ENCODE measurements at places on chromosomes 16 and 17.

GRCh38 chr16:23842137-23842600 is 6.4 kb downstream of the PRKCB start:
- DNase-seq = no peak

- peak; percentile 74 for DNase-seq
These were observed 14.0 kb upstream of the ELAC2 start for GRCh38 chr17:13031718-13032350.

- no peak for DNase-seq
These were observed 75.0 kb downstream of the RAP1GAP2 start for GRCh38 chr17:2871205-2871604.

DNA sequence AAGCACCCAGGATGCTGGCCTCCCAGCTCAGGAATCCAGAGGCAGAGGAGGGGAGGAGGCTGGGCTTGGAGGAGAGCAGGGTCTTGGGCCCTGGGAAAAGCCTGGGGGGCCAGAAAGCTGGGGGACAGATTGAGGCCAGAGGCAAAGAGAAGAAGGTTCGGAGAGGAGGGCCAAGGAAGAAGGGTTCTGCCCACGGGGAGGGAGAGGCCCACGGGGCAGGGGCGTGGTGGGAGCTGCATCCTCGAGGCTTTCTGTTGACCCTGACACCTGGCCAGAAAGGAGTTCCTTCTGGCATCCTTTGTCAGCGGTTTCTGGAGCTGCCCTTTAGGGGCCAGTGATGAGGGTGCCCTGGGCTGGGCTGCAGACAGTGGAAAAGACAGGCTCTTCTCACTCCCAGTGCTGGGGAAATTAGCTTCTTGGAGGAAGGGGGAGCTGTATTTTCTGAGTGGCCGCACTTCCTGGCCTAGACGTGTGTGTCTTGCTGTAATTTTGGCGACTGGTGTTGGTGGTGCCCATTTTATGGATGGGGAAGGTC is 308.7 kb downstream of the SEC14L1 start:
- DNase-seq = peak; percentile 54

GRCh38 chr16:47861999-47862398 is 293.8 kb downstream of the ABCC12 start:
- DNase-seq = no peak

DNA sequence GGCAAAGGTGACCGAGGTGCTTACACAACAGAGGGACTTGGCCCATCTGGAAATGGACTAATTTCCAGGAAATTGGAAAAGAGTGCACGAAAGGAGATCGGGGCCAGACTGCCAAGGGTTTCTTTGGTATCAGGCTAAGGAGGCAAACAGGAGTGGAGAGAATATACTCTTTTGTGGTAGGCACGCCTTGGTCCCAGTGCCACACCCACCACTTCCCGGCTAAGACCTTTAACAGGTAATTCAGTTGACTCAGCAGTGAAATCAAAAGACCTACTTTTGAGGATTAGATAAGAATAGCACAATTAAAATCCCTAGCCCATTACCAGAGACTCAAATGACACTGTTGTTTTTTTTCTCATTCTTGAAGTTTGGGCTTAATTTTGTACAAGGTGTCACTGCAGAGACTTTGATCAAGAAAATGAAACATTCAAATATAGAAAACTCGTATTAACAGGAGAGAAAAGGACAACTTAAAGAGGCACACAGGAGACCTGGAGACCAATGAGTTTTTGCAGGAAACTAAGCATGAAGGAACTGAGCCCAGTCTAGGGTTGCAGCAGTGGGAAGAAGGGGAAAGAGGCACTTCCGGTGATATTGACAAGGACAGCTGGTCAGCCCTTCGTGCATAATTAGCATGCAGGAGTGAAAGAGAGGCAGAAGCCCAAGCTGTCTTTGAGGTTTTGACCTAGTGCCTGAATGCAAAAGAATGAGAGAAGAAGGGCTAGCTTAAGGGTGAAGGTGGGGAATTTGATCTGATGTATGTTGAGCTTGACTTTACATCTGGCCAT is 265.5 kb upstream of the CCL2 start:
- no peak for DNase-seq

- no peak for DNase-seq
These were observed 112.2 kb downstream of the CMIP start for GRCh38 chr16:81556715-81557284.

GRCh38 chr17:65283704-65284103 is 146.5 kb downstream of the RGS9 start:
- DNase-seq = no peak

DNA sequence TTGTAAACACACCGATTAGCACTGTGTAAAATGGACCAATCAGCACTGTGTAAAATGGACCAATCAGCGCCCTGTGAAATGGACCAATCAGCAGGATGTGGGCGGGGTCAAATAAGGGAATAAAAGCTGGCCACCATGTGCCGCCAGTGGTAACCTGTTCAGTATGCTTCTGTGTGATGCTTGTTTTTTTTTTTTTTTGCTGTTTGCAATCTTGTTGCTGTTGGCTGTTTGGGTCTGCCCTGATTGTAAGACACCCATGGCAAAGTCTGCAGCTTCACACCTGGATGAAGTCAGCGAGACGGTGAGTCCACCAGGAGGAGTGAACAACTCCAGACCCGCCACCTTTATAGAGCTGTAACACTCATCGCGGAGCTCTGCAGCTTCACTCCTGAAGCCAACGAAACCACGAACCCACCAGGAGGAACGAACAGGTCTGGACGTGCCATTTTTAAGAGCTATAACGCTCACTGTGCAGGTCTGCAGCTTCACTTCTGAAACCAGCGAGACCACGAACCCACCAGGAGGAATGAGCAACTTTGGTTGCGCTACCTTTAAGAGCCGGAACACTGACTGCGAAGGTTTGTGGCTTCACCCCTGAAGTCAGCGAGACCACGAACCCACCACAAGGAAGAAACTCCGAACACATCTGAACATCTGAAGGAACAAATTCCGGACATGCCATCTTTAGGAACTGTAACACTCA is 85.0 kb upstream of the MED9 start:
- peak; percentile 43 for DNase-seq

- no peak for DNase-seq
These were observed 65.9 kb upstream of the TNRC6C start for GRCh38 chr17:77892469-77893143.

GRCh38 chr16:85974428-85975375 is 75.7 kb downstream of the IRF8 start:
- no peak for DNase-seq

DNA sequence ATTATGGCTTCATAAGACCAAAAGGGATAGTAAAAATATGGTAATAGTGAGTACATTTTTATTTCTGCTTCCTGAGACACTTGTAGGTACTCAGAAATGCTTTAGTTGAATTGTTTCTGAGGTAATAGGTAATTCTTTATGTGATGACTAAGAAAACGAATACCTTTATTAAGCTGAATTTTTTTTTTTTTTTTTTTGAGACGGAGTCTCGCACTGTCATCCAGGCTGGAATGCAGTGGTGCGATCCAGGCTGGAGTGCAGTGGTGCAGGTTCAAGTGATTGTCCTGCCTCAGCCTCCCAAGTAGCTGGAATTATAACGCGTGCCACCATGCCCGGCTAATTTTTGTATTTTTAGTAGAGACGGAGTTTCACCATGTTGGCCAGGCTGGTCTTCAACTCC is 1.9 kb downstream of the RAD51C start:
- DNase-seq = no peak

- DNase-seq = no peak
These were observed 24.1 kb upstream of the SCNN1B start for GRCh38 chr16:23278031-23278430.

DNA sequence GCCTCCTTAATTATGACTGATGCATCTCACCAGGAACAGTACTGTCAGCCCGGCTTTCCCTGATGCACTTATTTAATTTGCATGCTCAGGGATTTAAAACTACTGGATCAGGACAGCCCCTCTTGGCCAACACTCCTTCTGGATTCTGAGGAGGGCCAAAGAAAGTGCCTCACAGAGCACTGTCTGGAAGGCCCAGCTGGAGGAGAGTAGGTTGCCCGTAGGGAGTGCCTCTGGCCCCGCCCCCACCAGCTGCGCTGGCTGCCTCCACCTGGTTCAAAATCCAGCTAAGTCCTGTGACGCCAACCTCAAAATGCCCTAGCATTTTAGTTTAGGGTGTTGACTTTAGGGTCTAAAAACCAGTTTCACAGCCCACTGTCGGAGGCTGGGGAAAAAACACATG is 49.4 kb upstream of the SREBF1 start:
- peak; percentile 35 for DNase-seq

DNA sequence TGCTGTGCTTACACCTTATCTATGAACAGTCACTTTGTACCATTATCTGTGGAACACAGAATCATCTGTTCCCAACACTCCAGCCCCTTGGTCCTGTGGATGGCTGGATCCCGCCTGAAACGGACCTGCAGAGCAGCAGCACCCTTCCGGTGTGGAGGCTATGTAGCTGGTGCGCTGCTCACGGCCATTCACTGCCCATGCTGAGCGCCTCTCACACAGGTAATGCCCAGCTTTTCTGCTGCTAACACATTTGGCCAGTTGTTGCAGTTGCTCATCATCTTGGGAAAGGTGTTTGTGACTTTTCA is 11.4 kb upstream of the PLK1 start:
- no peak for DNase-seq

DNA sequence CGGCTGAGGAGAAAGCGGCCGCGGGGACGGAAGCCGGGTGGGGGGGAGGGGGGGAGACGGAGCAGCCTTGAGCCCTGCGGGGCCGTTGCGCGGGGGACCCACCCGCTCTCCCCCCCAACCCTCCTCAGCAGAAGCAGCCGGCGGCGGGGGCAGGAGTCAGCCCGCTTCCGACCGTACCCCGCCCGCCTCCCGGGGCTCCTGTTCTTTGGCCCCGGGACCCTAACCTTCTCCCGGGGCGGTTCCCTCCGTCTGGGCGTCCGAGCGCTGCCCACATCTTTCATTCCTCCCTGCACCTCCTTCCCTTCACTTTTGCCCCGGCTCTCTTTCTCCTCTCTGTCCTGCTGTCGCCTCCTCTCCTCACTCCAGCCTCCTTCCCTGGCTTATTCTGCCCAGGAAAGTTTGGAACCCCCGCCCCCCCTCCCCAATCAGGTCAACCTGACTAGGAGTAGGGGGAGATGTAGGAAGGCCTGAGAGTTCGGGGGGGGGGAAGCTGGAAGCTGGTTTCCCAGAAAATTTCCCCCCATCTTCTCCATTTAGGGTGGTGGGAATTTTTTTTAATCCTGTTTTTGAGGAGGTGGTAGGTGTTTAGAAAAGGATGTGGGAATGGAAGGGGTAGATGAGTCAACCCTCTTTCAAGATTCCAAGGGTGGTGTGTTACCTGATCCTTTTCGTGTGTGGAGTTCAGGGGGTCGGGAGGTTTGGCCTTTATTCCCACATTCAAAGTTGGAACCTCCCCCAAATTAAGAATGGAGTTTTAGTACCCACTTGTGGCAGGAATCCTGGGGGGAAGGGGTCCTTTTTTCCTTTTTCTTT is 427 bp upstream of the NLK start:
- DNase-seq = no peak

DNA sequence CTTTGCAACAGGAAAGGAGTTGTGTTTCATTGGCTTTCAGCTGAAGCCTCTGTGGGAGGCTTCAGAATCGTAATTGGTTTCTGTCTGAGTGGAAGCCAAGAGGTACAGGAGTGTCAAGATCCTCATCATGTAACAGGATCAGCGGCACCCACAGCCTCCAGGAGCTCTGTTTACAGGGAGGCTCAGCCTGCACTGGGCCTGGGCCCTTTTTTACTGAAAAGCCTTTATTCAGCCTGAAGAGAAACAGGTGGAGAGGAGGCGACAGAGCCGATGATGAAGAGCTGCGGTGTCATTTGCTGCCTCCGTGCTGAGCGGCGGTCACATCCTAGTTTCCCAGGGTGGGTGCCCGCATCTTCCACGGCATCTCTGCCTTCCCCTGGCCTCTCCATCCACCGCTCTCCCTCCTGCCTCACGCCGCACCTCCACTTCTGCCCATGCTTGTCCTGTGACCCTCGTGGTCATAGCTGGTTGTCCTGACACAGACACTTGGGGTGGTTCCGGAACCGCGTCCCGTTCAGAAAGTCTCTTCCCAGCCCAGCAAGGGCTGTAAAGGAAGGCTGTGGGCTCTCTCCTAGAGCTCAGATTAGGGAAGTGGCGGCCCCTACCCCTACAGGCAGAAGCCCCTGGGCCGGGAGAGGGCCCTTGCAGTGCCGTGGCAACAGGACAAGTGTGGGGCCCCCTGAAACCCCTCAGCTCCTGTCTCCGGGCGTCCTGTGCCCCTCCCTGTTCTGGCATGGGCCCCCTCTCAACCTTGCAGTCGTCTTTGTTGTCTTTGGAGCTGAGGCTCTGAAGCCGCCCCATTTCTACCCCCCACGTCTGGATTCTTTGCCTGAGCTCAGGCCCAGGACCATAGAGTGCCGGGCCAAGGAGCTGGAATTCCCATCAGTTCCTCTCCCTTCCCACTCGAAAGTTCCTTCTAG is 53.9 kb upstream of the CHMP6 start:
- no peak for DNase-seq

GRCh38 chr16:71421911-71422310 is 19.9 kb downstream of the TLE7 start:
- DNase-seq = peak; percentile 33

GRCh38 chr16:14223632-14224031 is 152.5 kb downstream of the MRTFB start:
- DNase-seq = no peak

- DNase-seq = no peak
These were observed 99.0 kb downstream of the BMERB1 start for GRCh38 chr16:15533386-15533785.

- DNase-seq = no peak
These were observed 71.6 kb downstream of the METRNL start for GRCh38 chr17:83151056-83151441.

GRCh38 chr16:71472051-71472450 is 10.0 kb upstream of the ZNF23 start:
- no peak for DNase-seq

DNA sequence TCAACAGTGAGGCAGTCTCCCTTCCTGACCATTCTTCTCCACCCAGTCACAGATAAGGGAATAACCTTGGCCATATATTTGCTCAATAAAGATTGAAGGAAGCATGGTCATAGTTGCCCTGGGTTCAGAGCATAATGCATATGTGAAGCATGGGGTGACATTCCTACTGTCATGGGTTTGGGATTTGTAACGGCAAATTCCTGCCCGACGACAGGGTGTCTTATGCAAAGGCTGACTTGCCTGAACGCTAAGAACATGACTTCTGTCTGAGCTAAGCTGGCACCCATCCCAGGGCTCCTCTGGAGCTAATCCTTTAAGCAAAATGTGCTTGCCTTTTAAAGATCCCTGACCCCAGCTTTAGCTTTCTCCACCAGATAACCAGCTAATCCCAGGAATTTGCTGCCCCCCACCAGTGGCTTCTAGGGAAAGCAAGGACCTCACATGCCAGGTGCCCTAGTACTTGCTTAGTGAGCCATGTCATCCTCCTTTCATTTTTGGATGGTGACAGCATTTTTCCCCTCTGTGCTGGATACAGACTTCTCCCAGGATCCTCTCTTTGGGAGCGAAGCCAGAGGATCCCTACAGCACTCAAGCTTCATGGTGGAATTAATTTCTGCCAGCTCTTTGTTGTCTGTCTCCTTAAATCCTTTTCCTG is 11.7 kb downstream of the SLC7A6OS start:
- DNase-seq = no peak

- DNase-seq = no peak
These were observed 119.9 kb upstream of the IRX6 start for GRCh38 chr16:55204069-55204468.

All from OCI-LY7 (cell line).